ENCODE measurements at places on chromosomes 1 and 21.

GRCh38 chr1:58573705-58574591 is 3.1 kb downstream of the TACSTD2 start:
- DNase-seq = no peak

GRCh38 chr1:85048296-85049064 is at the start of gene MCOLN3:
Gene MCOLN3 (minus strand): TSS chr1:85048500. CDS start chr1:85045360, 3,140 bp downstream.
- no peak for DNase-seq

GRCh38 chr1:220928320-220928719 is 49.1 kb downstream of the HLX start:
- DNase-seq = no peak

GRCh38 chr1:185263780-185264179 is 53.3 kb downstream of the IVNS1ABP start:
- DNase-seq = no peak

- DNase-seq = no peak
Measured at GRCh38 chr1:214155987-214156625, 124.9 kb upstream of the SMYD2 start.

DNA sequence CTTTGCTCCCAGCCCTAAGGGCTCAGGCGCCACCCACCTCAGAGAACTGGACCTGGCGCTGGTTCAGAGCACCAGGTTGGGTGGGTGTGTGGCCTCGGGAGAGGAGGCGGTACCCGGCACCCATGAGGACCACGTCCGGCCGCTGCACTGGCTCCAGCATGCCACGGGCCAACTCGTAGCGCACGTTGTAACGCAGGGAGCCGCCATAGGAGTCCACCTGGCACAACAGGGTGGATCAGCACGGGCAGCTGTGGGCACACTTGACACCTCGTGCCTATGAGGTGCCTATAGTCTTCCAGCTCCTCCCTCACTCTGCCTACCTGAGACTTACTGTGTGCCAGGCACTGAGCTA is 56.5 kb downstream of the HSPG2 start:
- no peak for DNase-seq

- no peak for DNase-seq
Measured at GRCh38 chr1:89407360-89407759, 43.5 kb downstream of the GBP6 start.

GRCh38 chr1:41612953-41613352 is 128.5 kb upstream of the EDN2 start:
- DNase-seq = no peak

GRCh38 chr1:213925531-213926182 is 62.1 kb upstream of the PROX1 start:
- DNase-seq = no peak

Measured in stimulated activated CD8-positive, alpha-beta memory T cell treated with anti-CD3 and anti-CD28 coated beads, Interleukin-12 subunit alpha, Interleukin-12 subunit beta, amount 100 ng/mL, for 1 hour (primary cell).